ENCODE measurements at places on chromosomes 2 and 18. TPM values are rescaled to one million over a fixed set of nuclear protein-coding genes. Genes with fewer than 3 reads are reported as not detected.
A peak's percentile ranks its signal among the peaks of the same experiment; 100 is the strongest.

PPP3R1 gene
- total RNA-seq = 46.2 TPM

MPP4 gene
- not detected for total RNA-seq

LRATD1 gene
- 13.5 TPM for total RNA-seq

RAB31 gene
- total RNA-seq = 21.5 TPM

- DNase-seq = no peak
Observed at GRCh38 chr2:117190856-117191559, 623.5 kb upstream of the DDX18 start.

DNA sequence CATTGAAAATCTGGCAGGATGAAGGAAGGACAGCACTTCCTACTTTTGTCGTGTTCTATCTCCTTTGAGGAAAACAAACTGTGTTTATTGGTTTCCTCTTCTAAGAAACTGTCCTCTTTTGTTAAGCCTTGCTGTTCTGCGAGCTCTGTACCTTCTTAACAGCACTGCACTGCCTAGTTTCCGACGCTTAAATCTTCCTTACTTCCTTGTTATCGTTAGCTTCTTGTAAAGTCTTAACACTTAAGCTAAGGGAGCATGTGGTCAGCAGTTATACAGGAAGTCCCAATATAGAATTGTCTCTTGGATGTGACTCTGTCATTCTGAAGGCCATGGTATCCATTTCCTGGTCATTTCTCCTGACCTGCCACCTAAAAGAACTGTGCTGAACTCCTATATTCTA is 552.8 kb upstream of the NRP2 start:
- DNase-seq = no peak

- DNase-seq = no peak
Observed at GRCh38 chr2:172834881-172835280, 99.2 kb downstream of the RAPGEF4 start.

- DNase-seq = no peak
Observed at GRCh38 chr2:135573620-135574019, 42.3 kb downstream of the R3HDM1 start.

- no peak for DNase-seq
Observed at GRCh38 chr2:214856137-214856536, 46.7 kb upstream of the BARD1 start.

DNA sequence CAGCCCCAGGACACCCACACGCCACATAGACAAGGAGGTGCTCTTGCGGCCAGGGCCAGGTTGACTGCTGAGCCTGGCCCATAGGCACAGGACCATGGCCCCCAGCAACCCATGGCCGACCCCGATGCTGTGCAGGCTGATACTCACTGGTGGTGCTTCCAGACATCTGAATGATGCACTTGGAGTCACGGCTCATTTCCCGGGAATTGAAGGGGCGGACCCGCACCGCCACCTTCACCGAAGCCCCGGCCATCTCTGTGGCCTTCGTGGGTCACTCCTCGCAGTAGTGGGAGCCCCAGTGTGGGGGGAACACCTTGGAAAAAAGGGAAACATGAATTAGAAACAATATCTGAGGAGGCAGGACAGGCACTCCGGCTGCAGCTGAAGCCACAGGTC is 22.5 kb downstream of the KIF1A start:
- DNase-seq = no peak

DNA sequence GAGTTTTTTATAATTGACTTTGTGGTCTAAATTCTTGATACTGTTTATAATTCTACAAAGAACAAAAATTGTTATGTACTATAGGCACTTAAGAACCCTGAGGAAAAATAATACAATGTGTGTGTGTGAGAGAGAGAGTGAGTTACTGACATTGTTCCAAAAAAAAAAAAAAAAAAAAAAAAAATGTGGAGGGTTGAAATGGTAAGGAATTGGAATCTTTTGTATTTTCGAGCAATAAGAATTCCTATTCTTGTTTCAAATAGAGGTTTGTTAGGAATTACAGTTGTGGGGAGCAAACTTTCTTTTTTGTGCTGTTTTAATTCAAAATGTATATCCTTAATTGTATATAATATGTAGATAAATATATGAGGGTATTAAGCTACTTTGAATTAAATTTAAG is 45.7 kb downstream of the VAPA start:
- no peak for DNase-seq

- DNase-seq = no peak
Observed at GRCh38 chr2:1137913-1138391, 187.3 kb downstream of the SNTG2 start.

DNA sequence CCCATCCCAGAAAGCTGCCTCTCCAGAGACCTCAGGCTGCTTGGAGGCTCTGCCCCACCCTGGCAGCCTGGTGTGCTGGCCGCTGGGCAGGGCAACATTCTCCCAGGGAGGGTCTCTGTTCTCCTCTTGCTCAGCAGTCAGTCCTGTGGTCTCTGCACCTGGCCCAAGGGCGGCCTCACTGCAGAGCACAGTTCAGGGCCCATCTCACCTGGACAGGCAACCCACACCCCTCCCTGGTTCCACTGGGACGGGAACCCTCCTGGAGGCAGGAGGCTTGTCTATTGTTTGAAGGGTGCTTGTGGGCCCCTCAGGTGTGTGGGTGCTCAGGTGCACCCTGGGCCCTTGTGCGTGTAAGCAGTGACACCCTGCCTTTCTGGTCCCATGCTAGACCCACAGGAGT is 67.2 kb upstream of the OTOS start:
- DNase-seq = no peak

- DNase-seq = no peak
Observed at GRCh38 chr2:214503568-214503967, 92.7 kb downstream of the VWC2L start.

GRCh38 chr18:66728951-66729350 is 125.1 kb upstream of the CDH19 start:
- peak; percentile 75 for DNase-seq

- peak; percentile 31 for DNase-seq
Observed at GRCh38 chr2:204982303-204982702, 437.0 kb downstream of the PARD3B start.

- DNase-seq = no peak
Observed at GRCh38 chr2:204261846-204262245, 283.4 kb upstream of the PARD3B start.

DNA sequence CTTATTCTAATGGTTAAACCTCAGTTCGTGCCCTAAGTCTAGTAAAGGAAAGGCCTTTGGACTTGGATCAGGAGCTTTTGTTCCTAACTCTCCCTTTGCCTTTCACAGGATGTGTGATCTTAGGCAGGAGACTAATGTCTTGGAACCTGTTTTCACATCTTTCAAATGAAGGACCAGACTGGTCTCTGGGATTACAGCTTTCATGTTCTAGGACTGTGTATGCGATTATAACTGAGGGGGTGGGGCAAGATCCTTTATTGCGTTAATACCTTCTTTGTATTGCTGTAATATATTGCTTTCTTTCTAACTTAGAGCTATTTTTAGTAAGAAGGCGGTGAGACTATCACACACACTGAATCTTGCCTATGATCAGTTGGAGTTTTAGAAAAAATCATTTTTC is 368.1 kb downstream of the RPRM start:
- DNase-seq = no peak

GRCh38 chr2:222649801-222650200 is 6.1 kb downstream of the FARSB start:
- no peak for DNase-seq

DNA sequence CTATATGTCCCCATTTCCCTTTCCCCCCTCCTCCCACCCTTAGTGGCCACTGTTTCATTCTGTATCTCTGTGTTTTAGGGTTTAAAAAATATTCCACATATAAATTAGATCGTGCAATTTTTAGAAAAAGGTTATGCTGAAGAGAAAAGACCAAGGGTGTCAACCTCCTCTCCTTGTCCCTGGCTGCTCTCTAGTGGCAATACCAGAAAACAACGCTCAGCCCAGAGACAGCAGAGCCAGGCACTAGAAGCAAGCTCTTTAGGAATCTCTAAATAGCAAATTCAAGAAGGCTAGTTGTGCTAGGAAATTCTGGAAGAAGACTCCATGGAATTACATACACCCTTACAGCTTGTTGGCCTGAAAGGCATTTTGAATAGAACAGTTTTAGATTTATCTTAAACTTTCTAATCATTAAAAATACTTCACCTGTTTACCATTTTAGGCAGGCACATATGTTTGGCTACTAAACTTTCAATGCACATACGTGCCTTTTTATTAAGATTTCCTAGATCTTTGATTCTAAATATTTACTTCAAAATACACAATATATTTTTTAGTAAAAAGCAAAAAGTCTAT is 35.1 kb upstream of the RASGRP3 start:
- DNase-seq = peak; percentile 43

DNA sequence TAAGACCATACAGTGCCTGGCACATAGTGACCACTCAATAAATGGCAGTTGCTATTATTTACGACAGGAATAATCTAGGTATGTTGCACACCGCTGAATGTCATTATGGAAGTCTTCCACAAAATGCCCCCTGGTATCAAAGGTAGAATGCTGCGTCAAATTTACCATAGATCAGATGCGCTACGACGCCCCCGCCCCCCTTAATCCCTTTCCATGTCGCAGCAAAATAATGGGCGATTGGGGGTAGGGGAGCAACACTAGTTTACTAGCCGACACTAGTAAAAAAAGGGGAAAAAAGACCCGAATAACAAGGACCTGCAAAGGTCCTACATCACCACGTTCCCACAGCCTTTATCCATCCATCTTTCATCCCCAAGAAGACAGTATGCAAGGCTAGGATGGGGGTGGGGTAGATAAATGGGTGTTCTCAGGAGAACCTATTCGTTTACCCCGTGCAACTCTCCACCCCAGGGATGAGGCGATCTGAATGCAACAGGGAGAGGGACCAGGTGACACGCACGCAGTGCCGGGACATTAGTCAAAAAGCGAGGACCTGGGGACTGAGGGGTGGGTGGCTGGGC is 455 bp downstream of the PREPL start:
- peak; percentile 40 for DNase-seq

DNA sequence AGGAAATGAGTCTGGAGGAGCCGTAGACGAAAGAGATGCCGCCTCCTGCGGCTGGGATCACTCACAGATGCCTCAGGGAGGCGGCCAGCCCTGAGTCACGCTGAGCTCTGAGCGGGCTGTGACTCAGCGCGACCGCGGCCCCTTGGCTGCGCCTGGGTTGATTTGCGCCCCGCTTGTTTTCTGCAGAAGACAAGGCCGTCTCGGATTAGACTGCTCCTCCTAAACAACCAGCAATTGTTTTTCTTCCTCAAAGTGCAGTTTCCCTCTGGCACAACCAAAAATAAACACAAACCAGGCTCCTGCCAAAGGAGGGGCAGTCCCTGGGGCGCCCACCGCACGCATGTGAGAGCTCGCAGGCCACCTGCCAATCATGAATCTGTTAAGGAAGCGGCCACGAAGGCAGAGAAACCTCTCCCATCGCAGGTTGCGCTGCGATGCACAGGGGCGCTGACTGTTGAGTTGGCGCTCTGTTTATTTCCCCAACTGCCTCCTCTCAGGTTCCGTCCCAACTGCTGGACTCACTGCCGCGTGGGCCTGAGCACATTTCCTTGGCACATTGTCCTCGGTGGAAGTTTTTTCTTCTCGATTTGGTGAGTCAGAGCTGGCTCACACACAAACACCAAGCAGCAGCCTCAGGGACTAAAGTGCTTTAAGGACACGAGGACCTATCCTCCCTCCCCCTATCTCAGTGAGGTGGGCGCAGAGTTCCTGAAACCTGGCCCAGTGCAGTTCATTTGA is 85.2 kb upstream of the NDUFV2 start:
- DNase-seq = peak; percentile 87

DNA sequence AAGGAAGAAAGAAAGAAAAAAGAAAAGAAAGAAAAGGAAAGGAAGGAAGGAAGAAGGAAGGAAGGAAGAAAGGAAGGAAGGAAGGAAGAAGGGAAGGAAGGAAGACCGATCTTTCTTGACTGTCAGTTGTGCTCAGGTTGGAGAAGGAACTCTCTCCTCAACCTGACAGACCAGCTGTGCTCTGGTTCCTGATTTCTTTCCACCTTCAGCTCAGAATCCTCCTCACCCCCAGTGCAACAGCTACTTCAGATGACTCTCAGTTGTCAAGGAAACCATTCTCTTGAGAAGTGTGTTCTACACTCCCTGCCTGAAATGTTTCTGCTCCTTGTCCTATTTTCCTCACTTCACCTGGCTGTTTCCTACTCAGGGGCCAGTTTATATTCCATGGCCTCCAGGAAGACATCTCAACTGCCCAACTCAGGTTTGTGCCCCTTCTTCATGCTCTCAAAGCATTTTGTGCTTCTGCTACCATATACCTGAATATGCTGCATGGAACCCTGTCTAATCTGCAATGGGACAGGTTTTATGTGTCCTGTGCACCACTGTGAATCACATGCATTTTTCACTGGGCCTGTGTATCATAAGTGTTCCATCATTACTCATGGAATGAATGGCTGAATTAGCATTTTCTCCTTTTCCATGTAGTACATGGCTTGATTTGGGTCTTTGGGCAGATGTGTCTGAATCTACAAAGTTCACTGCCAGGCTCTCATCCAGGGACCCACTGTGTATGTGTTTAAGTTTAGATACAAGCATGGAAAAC is 32.8 kb upstream of the DOCK10 start:
- DNase-seq = no peak

- no peak for DNase-seq
Observed at GRCh38 chr2:201343559-201343958, 13.6 kb downstream of the FLACC1 start.

DNA sequence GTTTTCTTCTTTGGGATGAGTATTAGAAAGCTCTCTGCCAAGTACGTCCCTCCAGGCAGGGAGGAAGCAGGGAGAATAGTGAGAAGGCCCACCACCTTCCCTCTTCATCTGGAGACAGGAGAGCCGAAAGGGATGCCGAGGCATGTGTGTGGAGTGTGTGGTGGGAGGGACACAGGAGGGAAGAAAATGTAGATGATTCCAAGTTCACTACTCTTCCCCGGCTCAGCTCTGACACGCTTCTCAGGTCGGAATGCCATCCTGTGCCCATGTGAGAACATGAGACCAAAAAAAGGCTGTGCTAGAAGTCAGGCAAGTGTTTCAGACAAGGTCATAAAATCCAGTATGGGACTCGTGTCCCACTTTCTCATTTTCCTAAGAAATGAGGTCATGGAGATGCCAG is 47.4 kb downstream of the GYPC start:
- DNase-seq = no peak

All from right cardiac atrium (tissue), 5 donors.